ENCODE measurements at places on chromosomes 6 and 20. TPM values are rescaled to one million over a fixed set of nuclear protein-coding genes. Genes with fewer than 3 reads are reported as not detected.
A peak's percentile ranks its signal among the peaks of the same experiment; 100 is the strongest.

DNA sequence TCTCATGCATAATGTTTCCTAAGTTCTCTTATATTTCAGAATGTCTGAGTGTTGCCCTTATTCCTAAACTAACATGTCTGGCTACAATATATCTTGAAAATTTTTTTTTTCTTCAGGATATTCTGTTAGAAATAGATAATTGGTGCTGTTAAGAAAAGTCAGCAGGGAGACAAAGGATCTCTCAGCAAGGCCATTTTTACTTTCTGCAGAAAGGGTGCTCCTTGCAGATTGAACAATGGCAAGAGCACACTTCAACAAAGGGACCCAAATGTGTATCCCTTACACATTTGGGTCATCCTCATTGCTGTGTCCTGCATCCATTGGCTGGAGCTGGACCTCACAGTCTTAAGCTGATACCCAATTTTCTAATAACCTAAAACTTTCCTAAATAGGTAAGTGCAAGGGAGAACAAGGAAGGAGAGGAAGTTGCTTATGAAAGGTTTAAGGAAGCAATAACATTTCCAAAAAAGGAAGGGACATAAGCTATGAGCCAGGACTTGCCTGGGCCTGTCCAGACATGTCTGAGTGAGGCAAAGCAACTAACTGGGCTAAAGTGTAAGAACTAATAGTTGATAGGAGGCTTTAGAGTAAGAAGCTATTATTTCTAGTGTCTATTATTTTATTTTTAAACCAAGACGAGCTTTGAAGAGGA is 429.6 kb downstream of the BCKDHB start:
- H3K27ac ChIP-seq, result peak overlapping the region; percentile 71
- H3K27me3 ChIP-seq, result no peaks in the 10 kb centered on the region
- no peak for DNase-seq
- peaks cover 53% of the 10 kb centered on the region for H3K4me1 ChIP-seq
- H3K36me3 ChIP-seq, result peaks cover 33% of the 10 kb centered on the region
- no peak overlapping the region for H3K4me3 ChIP-seq

DNA sequence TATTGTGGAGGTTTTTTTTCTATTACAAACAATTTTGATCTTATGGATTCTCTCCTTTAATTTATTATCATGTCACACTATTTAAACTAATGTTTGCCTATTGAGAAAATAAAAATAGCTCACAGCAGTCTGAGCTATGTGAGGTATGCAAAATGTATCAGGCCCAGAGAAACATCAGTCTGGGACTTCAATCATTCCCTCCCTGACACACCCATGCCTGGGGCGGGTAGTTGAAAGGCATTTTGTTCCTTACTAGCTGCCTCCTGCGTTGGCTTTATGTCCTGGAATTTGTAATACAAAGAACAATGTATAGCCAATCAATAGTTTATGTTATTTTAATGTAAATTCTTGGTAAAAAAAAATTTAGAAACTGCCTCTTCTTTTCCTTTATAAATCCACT is 403.3 kb downstream of the EPM2A start:
- no peaks in the 10 kb centered on the region for H3K36me3 ChIP-seq
- H3K4me3 ChIP-seq, result no peak overlapping the region
- no peaks in the 10 kb centered on the region for H3K27me3 ChIP-seq
- no peaks in the 10 kb centered on the region for H3K4me1 ChIP-seq
- no peak for DNase-seq

DNA sequence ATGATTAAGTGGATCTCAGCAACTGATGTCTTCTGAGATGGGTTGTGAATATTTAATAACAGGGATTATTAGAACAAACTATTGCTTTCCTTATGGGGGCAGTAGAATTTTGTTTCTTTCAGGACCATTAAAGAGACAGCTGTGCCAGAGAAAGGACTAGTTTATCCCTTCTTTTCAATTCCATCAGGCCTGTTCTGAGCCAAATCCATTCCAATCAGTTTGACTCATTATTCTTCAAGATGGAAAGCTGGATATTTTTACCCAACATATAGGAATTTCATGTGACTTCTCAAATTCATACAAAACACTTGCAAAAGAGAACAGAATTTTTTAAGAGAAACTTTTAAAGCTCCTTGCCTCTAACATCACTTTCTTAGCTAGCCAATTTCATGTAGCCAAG is 722.0 kb upstream of the FLRT3 start:
- H3K4me1 ChIP-seq, result no peaks in the 10 kb centered on the region
- H3K36me3 ChIP-seq, result peaks cover 7% of the 10 kb centered on the region
- H3K27me3 ChIP-seq, result no peaks in the 10 kb centered on the region
- no peak overlapping the region for H3K4me3 ChIP-seq

DNA sequence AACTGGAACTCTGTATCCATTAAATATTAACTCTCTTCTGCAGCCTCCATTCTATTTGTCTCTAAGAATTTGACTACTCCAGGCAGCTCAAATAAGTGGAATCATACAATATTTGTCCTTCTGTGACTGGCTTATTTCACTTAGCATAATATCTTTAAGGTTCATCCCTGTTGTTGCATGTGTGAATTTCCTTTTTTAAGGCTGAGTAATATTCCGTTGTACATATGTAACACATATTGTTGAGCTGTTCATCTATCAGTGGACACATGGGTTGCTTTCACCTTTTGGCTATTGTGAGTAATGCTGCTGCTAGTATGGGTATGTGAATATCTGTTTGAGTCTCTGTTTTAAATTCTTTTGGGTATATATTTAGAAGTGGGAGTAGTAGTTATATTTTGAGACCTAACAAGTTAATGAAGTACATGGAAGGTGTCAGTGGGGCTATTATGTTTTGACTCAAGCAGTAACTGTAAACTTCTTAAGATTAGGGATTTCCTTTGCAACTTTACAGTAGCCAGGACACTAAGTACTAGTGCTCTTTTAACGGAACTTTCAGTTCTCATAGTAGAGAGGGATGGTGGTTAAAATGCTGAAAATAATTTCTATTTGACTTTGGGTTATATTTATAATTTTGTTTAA is 29.7 kb upstream of the TMEM217 start:
- no peak overlapping the region for H3K4me3 ChIP-seq
- no peak overlapping the region for H3K27ac ChIP-seq
- peaks cover 2% of the 10 kb centered on the region for H3K27me3 ChIP-seq
- H3K4me1 ChIP-seq, result peaks cover 12% of the 10 kb centered on the region
- DNase-seq, result no peak

DNA sequence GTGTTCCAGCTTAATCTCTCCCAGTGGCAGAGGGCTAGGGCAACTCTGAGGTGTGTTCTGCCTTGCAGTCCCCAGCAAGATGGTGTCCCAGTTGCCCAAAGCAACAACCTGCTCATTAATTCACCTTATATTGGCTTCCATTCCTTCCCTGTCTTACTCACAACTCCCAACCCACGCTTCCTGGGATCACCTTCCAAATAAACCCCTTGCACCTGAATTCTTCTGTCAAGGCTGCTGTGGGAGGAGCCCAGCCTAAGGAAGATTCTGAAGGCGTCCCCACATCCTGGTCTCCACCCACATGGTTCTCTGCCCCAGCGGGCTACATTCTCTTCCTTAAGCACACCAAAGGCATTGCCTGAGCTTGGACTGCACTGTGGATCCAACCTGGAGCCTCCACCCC is 116.6 kb upstream of the MAFB start:
- H3K27me3 ChIP-seq, result peaks cover 14% of the 10 kb centered on the region
- no peaks in the 10 kb centered on the region for H3K4me1 ChIP-seq
- no peak overlapping the region for H3K27ac ChIP-seq
- no peak overlapping the region for H3K4me3 ChIP-seq
- no peaks in the 10 kb centered on the region for H3K36me3 ChIP-seq

DNA sequence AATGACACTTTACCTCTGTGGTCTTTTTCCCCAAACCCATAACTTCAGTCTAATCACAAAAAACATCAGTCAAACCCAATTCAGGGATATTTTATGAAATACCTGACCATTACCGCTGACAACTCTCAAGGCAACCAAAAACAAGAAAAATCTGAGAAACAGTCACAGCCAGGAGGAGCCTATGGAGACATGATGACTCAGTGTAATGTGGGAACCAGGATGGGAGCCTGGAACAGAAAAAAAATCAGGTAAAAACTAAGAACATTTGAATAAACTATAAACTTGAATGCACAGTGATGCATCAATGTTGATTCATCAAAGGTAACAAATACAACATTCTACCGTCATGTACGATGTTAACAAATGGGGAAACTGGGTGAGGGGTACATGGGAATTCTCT is 84.1 kb upstream of the TSHZ2 start:
- DNase-seq, result no peak
- H3K27ac ChIP-seq, result no peak overlapping the region
- no peaks in the 10 kb centered on the region for H3K36me3 ChIP-seq
- H3K27me3 ChIP-seq, result no peaks in the 10 kb centered on the region
- no peak overlapping the region for H3K4me3 ChIP-seq
- H3K4me1 ChIP-seq, result no peaks in the 10 kb centered on the region

DNA sequence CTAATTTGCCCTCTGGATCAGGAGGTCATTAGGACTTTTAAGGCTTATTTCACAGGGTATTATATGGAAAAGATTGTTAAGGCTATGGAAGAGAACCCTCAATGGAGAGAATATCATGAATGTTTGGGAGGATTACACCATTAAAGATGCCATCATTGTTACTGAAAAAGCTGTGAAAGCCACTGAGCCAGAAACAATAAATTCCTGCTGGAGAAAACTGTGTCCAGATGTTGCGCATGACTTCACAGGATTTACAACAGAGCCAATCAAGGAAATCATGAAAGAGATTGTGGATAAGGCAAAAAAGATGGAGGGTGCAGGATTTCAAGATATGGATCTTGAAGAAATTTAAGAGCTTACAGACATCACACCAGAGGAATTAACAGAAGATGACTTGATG is 798.3 kb upstream of the SLC35B3 start:
- H3K27ac ChIP-seq, result no peak overlapping the region

The KCNQ2 gene
- not detected for total RNA-seq

The HDGFL1 gene
- not detected for total RNA-seq

The CLVS2 gene
- not detected for total RNA-seq

The LIN28B gene
- not detected for total RNA-seq

The FRS3 gene
- 3.7 TPM for total RNA-seq

The STMND1 gene
- not detected for total RNA-seq
